ENCODE measurements at places on chromosomes 6 and 20.

- no peak for ATAC-seq
Observed at GRCh38 chr6:19805129-19805481, 32.1 kb upstream of the ID4 start.

GRCh38 chr20:57092112-57092899 lies 174.1 kb downstream of the BMP7 start:
- peak; percentile 68 for ATAC-seq

DNA sequence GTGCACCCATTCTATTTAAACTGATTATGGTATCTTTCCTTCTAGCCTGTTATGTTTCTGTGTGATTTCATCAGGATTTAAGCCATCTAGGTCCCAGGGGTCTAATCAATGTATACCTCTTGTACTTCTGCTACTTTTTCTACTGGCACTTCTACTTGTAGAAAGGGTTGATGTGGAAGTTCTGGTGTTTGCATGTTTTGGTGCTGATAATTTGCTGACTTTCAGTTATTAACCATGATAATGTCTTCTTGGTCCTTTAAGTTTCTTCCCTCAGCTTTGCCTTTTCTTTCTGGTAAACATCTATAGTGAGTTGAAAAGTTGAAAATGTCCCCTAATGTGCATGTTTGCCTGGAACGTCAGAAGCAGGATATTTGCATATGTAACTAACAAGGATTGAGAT lies 390.6 kb upstream of the MAP3K7 start:
- no peak for ATAC-seq

DNA sequence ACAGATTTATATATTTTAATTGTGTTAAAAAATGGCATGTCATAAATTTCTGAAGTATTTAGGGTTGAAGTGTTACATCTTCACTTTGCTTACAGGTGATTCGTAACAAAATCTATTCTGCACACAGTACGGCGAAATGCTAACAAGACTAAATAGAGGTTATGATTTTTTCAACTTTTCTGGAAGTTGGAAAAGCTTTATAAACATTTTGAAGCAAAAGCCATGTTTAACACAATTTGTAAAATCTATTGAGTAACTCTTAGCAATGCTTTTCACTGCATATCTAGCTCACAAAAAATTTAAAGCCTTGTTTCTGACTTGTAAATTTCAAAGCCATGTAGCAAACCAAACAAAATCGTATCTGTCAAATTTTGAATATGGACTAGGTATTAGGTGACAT lies 3.3 kb downstream of the STX16 start:
- no peak for ATAC-seq

- ATAC-seq: no peak
Observed at GRCh38 chr6:138914701-138915100, 73.4 kb downstream of the REPS1 start.

- ATAC-seq: peak; percentile 20
Observed at GRCh38 chr6:21587961-21588480, 5.5 kb upstream of the SOX4 start.

GRCh38 chr6:40893021-40893420 lies 146.0 kb downstream of the UNC5CL start:
- no peak for ATAC-seq

Measured in activated T-helper 17 cell treated with anti-CD3 and anti-CD28 coated beads, Interleukin-2, amount 50 U/mL, for 72 hours (primary cell).